AG10803 (cell line): ENCODE measurements at places on chromosomes 13 and 19.
A peak's percentile ranks its signal among the peaks of the same experiment; 100 is the strongest.

DNA sequence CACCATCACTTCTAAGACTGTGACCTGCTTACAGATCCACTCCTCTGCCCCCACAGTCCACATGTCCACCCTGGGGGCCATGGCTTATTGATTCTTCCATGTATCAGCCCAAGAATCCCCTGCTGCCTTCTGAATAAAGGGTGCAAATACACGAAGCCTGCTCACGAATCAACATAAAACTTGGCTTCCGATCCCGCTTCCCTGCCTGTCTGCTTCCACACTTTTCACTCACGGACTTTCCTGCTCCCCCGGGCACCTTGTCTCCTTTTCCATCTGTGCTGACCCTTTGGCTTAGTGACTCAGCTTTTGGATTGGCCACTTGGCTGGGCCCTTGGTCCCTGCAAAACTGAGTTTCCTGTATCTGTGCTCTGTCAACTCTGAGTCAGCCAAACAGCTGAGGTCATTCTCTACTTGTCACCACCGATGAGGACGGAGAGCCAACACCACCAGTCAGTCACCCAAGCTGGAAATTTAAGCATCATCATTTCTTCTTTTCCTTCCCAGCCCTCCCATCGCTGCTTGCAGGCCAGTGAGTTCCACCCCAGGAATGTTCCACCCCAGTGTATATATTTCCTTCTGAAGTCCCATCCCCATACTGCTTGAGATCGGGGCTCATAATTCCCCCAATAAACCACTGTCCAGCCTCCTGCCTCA is 11.4 kb upstream of the USP12 start:
- DNase-seq = peak; percentile 80

- DNase-seq = no peak
These were observed 22.0 kb downstream of the SAE1 start for GRCh38 chr19:47152632-47153031.

GRCh38 chr19:38684078-38684861 is 36.8 kb downstream of the ACTN4 start:
- peak; percentile 93 for DNase-seq

DNA sequence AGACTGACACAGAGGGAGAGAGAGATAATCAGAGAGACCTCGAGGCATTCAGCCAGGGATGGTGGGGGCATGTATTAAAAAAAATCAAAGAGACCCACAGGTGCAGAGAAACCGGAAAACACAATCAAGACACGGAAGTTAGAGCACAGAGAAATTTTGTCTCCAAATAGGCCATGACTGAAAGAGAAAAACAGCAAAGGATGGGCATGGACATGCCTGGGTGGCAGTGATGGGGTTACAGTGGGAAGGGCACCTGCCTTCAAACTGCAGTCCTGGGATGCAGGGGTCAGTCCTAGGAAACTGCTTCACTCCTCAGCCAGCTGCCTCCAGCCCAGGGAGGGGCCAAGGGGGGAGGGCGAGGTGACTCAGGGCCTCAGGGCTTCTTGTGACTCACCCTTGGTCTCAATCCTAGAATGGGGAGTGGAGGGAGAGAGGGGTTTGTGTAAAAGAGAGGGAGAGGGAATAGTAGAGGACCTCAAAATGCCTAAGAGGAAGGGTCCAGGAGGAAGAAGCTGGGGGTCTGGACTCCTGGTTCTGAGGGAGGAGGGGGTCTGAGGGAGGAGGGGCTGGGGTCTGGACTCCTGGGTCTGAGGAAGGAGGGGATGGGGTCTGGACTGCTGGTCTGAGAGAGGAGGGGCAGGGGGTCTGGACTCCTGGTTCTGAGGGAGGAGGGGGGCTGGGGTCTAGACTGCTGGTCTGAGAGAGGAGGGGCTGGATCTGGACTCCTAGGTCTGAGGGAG is 3.6 kb upstream of the KCNN4 start:
- peak; percentile 75 for DNase-seq

GRCh38 chr19:35644987-35645679 is 3.0 kb upstream of the COX6B1 start:
- peak; percentile 40 for DNase-seq

- DNase-seq = no peak
These were observed 940.8 kb upstream of the PCDH9 start for GRCh38 chr13:68170961-68171360.

- peak; percentile 15 for DNase-seq
These were observed 2.2 kb downstream of the TJP3 start for GRCh38 chr19:3710265-3710812.

DNA sequence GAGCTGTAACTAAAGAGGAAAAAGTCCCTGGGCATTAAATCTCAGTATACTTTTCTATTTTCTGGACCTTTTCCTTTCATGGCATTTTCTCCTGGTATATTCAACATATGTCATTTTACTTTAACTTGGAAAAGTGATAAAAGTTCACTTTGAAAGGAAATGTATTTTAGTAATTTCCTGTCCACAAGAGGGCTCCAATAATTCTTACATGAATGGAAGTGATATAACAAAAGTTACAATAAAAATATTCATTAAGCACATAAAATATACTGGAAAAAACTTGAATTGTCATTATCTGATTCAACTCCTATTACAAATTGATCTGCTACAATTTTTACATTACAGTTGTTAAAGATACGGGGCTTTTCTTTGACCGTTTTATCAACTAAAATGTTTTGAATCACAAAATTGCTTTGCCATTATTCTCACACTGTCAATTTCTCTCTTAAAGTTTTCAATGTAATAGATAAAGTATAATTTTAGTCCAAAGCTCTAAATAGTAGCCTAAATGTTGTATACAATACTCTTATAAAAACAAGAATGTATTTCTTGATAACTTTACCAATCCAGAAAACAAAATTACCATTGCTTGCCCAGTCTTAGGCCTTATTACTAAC is 4.9 kb downstream of the UBL3 start:
- DNase-seq = peak; percentile 28

DNA sequence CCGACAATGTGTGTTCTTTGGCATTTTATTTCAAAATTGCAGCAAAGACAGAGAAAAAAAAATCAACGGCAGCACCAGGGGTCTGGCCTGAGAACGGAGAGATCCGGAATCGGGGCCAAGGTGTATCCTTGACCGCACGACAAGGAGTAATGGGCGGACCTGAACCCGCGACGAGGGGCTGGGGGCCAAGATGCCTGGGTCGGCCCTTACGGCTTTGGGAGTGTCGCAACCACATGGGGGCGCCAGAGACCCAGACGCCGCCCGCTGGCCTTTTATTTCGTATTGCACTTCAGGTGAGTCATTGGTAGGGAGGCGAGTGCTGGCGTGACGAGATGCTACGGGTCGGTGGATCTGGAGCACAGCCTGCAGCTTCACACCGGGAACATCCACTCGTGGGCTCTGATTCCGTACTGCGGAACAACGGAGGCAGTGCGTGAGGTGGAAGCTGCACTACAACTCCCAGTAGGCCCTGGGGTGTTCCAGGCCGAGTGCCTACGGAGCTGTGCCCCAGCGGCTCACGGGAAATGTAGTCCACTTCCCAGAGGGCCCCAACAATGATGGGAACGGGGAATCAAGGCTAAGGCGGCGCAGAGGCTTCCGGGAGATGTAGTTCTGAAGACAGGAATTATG is 15.7 kb downstream of the BCAT2 start:
- DNase-seq = peak; percentile 92

DNA sequence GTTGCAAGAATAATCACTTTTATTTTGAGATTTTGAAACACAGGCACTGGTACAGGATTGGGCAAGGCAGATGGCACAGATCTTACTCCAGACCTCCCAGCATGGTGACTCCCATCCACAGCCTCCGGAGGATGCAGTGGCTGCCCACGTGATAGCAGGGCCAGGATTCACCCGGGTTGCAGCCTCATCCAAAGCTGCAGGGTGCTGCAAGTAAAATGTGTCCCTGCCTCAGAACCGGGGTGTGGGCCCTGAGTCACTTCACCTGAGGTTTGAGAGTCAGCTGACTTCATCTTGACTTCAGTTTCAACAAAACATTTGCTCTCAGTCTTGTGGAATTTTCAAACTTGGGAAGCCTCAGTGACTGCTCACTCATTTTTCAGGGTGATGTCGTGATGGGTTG is 201.9 kb downstream of the FGF9 start:
- DNase-seq = no peak

- DNase-seq = no peak
These were observed 96.1 kb downstream of the STARD13 start for GRCh38 chr13:33189470-33189869.

DNA sequence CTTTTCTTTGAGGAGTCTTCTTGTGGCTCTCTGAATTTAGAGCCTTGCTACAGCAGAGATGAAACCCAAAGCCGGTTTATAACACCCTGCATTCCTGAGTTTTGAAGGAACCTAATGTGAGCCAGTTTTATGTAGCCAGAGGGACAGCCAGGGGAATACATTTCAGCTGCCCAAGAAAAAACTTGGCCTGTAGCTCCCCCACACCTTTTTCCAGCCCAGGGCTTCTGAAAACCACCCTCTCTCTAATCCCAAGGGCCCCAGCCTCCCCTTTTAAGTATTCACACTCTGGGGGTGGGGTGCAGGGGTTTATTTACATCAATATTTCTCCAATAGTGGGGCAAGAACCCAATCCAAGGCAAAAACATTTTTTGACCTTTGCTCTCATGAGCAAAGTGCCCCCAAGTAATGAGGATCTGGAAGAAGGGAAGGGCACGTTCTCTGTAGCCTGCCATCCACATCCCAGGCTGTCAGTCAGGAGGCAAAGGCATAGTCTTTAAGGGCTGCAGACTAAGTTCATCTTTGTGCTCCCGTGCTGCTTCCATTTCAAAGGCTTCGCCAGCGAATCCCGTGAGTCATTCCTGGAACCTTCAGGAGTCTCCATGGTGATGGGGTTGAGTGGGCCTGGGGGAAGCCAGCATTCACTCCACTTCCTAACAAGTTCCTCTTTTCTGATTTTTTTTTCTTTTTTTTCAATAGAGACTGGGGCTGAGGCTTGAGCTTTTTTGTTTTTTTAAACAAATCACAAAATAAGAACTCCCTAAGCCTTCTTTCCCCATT is 33.2 kb upstream of the MEDAG start:
- DNase-seq = peak; percentile 82

GRCh38 chr19:41529484-41530183 is 46.3 kb upstream of the CEACAM21 start:
- DNase-seq = no peak

GRCh38 chr13:60369242-60369641 is 27.8 kb upstream of the TDRD3 start:
- DNase-seq = no peak

DNA sequence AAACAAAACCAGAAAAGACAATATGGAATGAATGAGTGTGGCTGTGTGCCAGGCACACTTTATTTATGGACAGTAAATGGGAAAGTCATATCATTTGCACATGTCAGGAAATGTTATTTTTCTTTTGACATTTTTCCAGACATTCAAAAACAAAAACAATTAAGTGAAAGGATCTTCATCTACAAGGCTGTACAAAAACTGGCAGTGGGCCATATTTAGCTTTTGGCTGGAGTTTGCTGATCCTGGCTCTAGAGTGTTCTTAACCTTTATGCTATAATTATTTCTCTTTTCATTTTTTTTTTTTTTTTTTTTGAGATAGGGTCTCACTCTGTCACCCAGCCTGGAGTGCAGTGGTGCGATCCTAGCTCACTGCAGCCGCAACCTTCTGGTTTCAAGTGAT is 6.5 kb upstream of the TNFSF9 start:
- DNase-seq = no peak

- no peak for DNase-seq
These were observed 7.3 kb downstream of the IRS2 start for GRCh38 chr13:109779074-109779473.

- DNase-seq = no peak
These were observed 23.1 kb downstream of the FLT3 start for GRCh38 chr13:28077231-28077630.

DNA sequence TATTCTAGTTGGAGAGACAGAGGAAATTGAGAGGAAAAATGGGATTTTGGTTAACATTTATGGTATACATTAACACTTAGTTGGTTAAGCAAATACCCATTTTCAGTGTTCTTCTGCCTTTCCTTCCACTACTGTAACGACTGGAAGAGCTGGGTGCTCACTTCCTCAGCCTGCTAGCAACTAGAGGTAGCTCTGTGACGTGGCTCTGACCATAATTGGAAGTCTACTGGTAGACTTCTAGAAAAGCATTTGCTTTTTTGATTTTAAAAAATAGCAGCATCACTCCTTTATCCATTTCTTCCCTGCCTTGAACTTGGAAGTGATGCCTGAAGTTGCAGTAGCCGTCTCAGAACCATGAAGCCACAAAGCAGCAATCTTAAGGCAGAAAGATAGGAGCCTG is 15.9 kb downstream of the NHLRC3 start:
- DNase-seq = no peak

- DNase-seq = no peak
These were observed 27.5 kb downstream of the SPRYD7 start for GRCh38 chr13:49908637-49909036.

DNA sequence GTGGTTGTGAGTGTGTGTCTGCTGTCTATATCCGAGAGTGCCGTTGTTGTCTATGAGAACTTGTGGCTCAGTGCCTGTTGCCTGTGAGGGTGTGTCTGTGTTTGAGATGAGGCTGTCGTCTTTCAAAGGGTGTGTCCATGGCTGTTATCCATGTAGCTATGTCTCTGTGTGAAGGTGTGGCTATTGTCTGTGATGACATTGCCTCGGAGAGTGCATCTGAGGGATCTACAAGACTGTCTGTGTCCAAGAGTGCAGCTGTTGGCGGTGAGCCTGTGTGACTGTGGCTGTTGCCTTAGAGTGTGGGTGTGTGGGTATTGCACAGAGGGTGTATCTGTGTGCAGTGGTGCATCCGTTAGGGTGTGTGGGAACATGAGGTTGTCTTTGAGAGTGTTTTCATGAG is 4.9 kb downstream of the NUMBL start:
- DNase-seq = peak; percentile 13

DNA sequence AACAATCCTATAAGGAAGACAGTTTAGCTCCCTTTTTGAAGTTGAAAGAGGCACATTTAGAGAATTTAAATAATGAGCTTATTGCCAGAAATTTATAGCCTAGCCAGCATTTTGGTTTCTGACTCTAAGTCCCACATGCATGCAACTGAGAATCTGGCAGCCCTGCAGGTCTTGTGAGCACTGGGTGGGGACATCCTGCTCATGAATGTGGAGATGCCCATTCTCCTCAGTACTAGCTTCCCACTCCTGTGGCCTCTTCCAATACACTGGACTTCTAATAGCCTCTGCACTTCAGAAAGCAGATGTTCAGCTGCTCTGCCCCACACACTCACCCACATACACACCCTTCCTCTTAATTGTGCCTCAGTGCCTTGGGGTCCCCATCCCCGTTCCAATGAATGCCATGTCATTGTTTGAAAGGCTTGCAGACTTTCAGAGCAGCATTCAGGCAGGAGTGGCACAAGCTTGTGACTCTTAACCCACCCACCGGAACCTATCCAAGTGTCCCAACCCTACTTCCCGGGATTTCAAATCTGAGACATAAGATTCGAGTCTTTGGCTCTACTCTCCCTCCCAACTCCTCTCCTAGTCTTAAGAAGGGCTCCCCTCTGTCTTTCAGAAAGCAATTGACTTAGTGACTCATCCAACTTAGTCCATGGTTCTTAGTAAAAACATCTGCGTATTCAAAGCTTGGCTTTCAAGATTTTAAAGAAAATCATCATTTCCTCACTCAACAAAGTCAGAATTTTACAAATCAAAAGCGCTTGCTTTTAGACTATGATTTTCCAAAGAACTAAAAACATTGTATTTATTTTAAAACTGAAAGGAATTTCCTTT is 80.0 kb upstream of the FREM2 start:
- DNase-seq = no peak

- DNase-seq = no peak
These were observed 31.7 kb upstream of the IL17D start for GRCh38 chr13:20671789-20672188.

GRCh38 chr13:113216254-113217048 is 7.0 kb downstream of the CUL4A start:
- DNase-seq = peak; percentile 62

GRCh38 chr13:25131881-25132420 is 36.0 kb downstream of the PABPC3 start:
- DNase-seq = no peak
